ENCODE measurements at places on chromosomes 16 and 17. TPM values are rescaled to one million over a fixed set of nuclear protein-coding genes. Genes with fewer than 3 reads are reported as not detected.

TLCD3B gene
- polyA plus RNA-seq, result 3.2 TPM

FA2H gene
- polyA plus RNA-seq, result 10.4 TPM

LPO gene
- 0.37 TPM for polyA plus RNA-seq

GABARAP gene
- 724 TPM for polyA plus RNA-seq

RGS11 gene
- 6.6 TPM for polyA plus RNA-seq

ADAM11 gene
- 1.2 TPM for polyA plus RNA-seq

C17orf113 gene
- 2.4 TPM for polyA plus RNA-seq

CCDC78 gene
- polyA plus RNA-seq, result 1.9 TPM

SLC52A1 gene
- 3.2 TPM for polyA plus RNA-seq

CFAP97D1 gene
- polyA plus RNA-seq, result 0.04 TPM

TSPAN10 gene
- 1.2 TPM for polyA plus RNA-seq

SLC6A4 gene
- polyA plus RNA-seq, result 30.1 TPM

TBX6 gene
- polyA plus RNA-seq, result 1.4 TPM

CDRT15 gene
- polyA plus RNA-seq, result 0.34 TPM

Measured in large intestine (tissue), 12 donors.